H9 (cell line): ENCODE measurements at places on chromosomes 7 and 10. TPM values are rescaled to one million over a fixed set of nuclear protein-coding genes. Genes with fewer than 3 reads are reported as not detected.

GRCh38 chr7:379456-380138, 89.6 kb downstream of the FOXL3 start:
- DNase-seq = peak; percentile 75

GRCh38 chr10:14146025-14146424, 184.7 kb downstream of the FRMD4A start:
- no peak for DNase-seq

DNA sequence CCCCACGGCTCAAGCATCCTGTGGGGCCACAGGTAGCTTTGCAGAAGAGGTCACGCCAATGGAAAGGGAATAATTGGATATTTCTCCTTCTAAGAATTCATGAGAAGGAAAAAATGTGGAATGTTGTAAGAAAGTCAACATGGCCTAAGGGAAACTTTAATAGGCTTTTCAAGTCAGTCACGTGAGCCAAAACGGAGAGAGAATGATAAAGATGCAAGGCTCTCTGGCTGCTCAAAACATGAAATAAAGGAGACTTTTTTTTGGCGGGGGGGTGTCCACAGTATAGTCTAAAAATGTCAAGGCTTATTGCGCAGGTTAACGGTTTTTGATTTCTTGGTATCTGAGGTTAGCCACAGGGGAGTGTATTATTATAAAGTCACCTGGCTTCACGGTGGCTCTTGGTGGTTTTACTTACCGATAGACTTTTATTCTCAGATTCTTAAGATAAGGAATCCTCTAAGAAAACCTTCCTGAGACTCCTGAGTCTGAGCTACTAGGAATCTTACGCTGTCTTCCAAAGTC, 148.1 kb downstream of the ARHGAP21 start:
- DNase-seq = no peak

The NT5C3A gene
- total RNA-seq = 22.1 and 22.9 TPM in 2 replicates

GRCh38 chr7:37037286-37037685, 313.0 kb upstream of the AOAH start:
- no peak for DNase-seq
